Caco-2 (cell line): ENCODE measurements at places on chromosomes 4 and X.
A peak's percentile ranks its signal among the peaks of the same experiment; 100 is the strongest.

DNA sequence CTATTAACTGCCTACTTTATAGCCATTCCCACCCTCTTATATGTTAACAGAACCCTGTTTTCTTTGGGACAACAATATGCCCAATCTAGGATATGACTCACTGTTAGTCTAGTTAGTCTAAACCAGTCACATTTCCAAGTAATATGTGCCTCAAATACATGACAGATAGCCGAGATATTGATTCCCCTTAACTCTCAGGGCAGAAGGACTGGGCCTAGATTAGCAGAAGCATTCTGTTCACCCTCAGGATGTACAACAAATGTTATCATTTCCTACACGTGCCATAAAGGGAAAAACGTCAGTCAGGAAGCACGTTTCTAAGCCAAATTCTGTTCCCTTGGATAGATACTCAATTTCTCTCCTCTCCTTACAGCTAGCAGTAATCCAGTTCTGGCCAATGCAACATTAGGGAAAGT, 114.1 kb downstream of the SLC10A7 start:
- H3K36me3 ChIP-seq: no peaks in the 10 kb centered on the region
- H3K27ac ChIP-seq: no peak overlapping the region
- DNase-seq: no peak
- H3K27me3 ChIP-seq: no peaks in the 10 kb centered on the region
- H3K4me3 ChIP-seq: no peak overlapping the region

DNA sequence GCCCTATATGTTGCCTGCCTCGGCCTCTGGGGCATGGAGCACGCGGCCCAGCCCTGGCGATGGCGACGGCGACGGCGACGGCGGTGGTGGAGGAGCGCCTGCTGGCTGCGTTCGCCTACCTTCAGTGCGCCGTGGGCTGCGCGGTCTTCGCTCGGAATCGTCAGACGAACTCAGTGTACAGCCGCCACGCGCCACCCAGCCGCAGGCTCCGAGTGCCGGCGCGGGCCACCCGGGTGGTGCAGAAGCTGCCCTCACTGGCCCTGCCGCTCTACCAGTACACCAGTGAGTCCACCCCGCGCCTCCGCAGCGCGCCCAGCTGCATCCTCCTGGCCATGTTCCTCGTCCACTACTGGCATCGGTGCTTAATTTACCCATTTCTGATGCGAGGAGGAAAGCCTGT, 83.7 kb upstream of the F9 start:
- DNase-seq: no peak
- no peak overlapping the region for H3K4me3 ChIP-seq
- H3K4me1 ChIP-seq: no peaks in the 10 kb centered on the region

- no peaks in the 10 kb centered on the region for H3K27me3 ChIP-seq
- H3K36me3 ChIP-seq: no peaks in the 10 kb centered on the region
- no peaks in the 10 kb centered on the region for H3K4me1 ChIP-seq
These were observed 80.6 kb downstream of the PBDC1 start for GRCh38 chrX:76253432-76253831.

DNA sequence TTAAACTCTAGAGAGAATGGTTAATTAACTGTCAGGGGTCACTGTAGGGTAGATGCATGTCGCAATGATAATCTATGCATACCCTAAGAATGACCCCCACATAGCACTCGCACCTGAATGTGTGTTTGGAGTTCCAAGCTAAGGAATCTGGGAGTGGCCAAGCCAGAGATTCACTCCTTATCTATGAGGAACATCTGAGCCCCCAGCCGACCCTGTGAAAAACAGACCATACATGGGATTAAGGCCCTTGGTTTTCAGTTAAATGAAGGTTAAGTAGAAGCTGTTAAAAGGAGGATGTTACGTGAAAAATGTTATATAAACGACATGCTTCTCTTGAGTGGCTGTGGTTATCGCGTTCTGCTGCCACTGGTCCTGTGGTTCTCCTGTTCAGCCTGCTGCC, 147.2 kb downstream of the RELL1 start:
- H3K27ac ChIP-seq: peak overlapping the region; percentile 15
- no peaks in the 10 kb centered on the region for H3K27me3 ChIP-seq
- H3K36me3 ChIP-seq: no peaks in the 10 kb centered on the region
- H3K4me3 ChIP-seq: no peak overlapping the region
- peaks cover 72% of the 10 kb centered on the region for H3K4me1 ChIP-seq

- no peak overlapping the region for H3K27ac ChIP-seq
- no peak for DNase-seq
- H3K4me1 ChIP-seq: peaks cover 14% of the 10 kb centered on the region
- no peak overlapping the region for H3K4me3 ChIP-seq
- no peaks in the 10 kb centered on the region for H3K36me3 ChIP-seq
- H3K27me3 ChIP-seq: no peaks in the 10 kb centered on the region
These were observed 77.6 kb upstream of the ZNF518B start for GRCh38 chr4:10534820-10535219.

DNA sequence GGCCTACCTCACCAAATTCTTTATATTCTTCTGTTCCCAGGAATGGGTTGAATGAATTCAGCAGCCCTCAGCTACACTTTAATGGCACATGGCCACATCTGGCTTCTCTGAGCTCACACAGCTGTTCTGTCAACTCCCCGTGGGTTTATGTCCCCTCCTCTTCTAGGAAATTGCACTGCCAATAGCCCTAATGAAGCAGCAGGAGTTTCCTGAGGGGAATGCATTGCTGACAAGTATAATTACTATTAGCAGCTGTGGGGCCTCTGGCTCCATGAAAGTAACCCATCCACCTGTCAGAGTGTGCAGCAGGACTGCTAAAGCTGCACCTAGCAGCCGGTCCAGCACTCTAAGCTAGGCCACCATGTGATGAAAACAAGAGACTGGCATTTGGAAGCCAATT, 50.3 kb downstream of the FTHL17 start:
- H3K4me3 ChIP-seq: no peak overlapping the region
- no peaks in the 10 kb centered on the region for H3K36me3 ChIP-seq
- DNase-seq: no peak
- no peak overlapping the region for H3K27ac ChIP-seq
- H3K27me3 ChIP-seq: no peaks in the 10 kb centered on the region

- no peaks in the 10 kb centered on the region for H3K27me3 ChIP-seq
- H3K4me1 ChIP-seq: peaks cover 14% of the 10 kb centered on the region
- no peak overlapping the region for H3K27ac ChIP-seq
- no peak overlapping the region for H3K4me3 ChIP-seq
These were observed 113.9 kb downstream of the AGTR2 start for GRCh38 chrX:116284400-116284799.

DNA sequence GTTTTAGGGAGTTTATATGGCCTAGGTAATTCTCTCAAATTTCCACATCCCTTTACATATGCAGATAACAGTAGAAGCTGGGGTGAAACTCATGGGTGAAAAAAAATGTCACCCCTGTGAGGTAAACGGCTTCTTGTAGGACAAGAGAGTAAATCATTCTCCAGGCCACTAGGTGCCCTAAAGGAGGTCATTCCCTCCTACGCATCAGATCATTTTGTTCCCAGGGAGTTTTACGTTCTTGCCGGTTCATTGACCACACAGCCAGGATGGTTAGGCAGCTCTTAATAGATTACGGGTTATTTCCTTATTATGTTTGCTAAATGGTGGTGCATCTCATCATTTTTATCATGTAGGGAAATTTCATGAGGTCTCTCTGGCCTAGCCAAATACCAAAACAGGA, 225.8 kb upstream of the NOCT start:
- no peaks in the 10 kb centered on the region for H3K27me3 ChIP-seq
- H3K36me3 ChIP-seq: no peaks in the 10 kb centered on the region
- no peaks in the 10 kb centered on the region for H3K4me1 ChIP-seq
- DNase-seq: no peak
- H3K4me3 ChIP-seq: no peak overlapping the region

- no peaks in the 10 kb centered on the region for H3K36me3 ChIP-seq
- no peak for DNase-seq
- H3K4me1 ChIP-seq: no peaks in the 10 kb centered on the region
- H3K4me3 ChIP-seq: no peak overlapping the region
- no peak overlapping the region for H3K27ac ChIP-seq
These were observed 62.4 kb upstream of the WDFY3 start for GRCh38 chr4:85028910-85029309.

DNA sequence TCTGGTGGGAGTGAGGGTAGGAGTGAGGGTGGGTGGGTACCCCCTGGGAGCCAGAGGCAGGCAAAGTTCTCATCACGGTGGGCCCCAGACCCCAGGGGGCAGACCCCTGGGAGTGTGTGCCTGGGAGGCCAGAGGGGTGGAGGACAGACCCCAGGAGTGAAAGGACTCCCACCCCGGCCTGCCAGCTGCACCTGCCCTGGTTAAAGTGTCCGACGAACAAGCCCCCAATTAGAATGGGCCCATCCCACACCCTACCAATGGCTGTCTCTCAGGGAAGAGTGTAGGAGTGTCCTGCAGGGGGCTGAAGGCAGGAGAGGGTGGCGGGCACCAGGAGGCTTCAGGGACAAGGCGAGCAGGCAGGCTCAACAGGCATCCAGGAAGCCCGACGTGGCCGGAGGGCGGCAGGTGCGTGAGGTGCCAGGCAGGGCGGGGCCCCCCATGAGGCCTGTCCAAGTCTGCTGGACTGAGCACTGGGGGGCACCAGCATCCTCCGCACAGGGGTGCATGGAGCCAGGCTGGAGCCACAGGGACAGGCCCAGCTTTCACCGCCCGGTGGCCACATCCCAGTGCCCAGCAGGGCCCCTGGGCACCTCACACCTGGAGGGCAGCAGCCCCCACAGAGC, 8.7 kb downstream of the PDE6B start:
- no peaks in the 10 kb centered on the region for H3K36me3 ChIP-seq
- no peak overlapping the region for H3K27ac ChIP-seq
- no peaks in the 10 kb centered on the region for H3K27me3 ChIP-seq
- no peak overlapping the region for H3K4me3 ChIP-seq
- H3K4me1 ChIP-seq: no peaks in the 10 kb centered on the region

DNA sequence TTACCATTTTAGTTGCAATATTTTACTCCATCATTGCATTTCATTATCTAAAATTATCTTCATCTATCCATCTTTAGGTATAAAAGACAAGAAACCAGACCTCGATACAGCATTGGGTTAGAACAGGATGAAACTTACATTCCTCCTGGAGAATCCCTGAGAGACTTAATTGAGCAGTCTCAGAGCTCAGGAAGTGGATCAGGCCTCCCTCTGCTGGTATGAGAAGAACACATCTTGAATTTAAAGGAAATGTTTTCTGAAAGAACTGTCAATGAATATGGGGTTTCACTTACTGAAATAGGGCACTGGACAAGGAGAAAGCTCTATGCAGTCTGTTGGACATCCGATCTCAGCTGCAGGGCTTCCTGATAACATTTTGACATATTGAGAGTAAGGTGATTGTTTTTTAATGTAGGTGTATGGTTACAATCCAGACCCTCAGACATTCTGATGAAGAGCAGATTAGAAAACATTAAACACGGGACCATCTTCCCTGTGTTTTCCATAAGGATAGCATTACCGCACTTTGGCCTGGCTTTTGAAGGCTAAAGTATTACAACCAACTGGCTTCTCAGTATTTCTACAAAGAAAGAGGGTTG, 367.2 kb downstream of the BMPR1B start:
- H3K4me1 ChIP-seq: no peaks in the 10 kb centered on the region
- no peaks in the 10 kb centered on the region for H3K27me3 ChIP-seq
- H3K36me3 ChIP-seq: no peaks in the 10 kb centered on the region
- DNase-seq: no peak

GRCh38 chr4:161936625-161937550, 226.9 kb downstream of the FSTL5 start:
- H3K4me1 ChIP-seq: peaks cover 6% of the 10 kb centered on the region; the same call in 1 of the 2 replicates
- no peaks in the 10 kb centered on the region for H3K36me3 ChIP-seq

DNA sequence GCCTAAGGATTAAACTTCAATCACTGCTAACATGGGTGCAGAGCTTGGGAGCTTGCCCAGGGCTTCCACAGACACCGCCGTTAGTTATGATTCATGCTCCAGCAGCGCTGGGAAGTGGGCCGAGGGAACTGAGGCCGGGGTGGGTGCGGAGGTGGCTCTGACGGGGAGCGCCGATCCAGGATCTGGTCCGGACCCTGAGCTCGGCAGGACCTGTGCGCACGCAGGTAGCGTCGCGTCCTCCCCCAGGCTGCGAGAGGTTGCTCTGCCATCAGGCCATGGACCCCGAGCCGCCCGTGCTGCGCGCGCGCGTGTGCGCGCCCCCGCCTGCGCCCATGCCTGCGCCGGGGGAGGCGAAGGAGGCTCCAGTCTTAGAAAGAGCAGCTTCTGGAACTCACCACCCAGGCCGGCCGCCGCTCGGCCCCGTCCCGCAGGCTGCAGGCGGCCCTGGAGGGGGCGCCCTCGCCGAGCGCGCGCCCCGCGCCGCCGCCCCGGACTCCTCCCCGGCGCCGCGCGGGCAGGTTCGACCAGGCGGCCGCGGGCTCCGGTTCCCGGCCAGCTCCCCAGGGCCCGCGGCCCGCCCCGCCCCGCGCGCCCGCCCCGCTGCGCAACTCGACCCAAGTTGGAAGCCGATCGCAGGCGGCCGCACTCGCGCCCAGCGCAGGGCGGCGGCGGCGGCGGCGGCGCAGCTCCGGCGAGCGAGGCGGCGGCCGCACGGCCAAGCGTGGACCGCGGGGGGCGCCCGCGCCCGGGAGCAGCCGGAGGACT, 732 bp upstream of the ADRA2C start:
- peaks cover 5% of the 10 kb centered on the region; the same call in 1 of the 2 replicates for H3K4me1 ChIP-seq
- H3K27ac ChIP-seq: no peak overlapping the region
- H3K4me3 ChIP-seq: peak overlapping the region; percentile 30

DNA sequence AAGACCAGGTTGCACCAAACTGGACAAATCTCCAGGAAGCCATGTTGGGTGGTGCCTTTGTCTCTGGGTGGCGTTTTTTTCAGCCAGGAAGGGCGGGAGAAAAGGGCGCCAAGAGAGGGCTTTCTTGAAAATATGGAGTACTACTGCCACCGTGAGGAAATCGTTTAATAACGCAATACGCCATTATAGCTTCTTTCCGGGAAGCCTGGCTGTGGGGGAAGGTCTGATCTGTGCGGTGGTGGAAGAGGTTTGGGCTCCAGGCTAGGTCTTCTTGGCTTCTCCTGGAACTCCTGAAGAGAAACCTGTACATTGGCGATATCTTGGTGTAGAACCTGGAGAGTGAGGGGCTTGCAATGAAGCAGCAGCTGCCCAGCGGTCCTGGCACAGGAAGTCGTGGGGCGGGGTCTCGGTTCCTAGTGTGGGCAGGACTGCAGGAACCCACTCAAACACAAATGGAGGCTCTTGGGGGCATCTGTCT, 202.7 kb downstream of the OR13H1 start:
- no peaks in the 10 kb centered on the region for H3K27me3 ChIP-seq
- no peak overlapping the region for H3K27ac ChIP-seq
- H3K4me1 ChIP-seq: no peaks in the 10 kb centered on the region

DNA sequence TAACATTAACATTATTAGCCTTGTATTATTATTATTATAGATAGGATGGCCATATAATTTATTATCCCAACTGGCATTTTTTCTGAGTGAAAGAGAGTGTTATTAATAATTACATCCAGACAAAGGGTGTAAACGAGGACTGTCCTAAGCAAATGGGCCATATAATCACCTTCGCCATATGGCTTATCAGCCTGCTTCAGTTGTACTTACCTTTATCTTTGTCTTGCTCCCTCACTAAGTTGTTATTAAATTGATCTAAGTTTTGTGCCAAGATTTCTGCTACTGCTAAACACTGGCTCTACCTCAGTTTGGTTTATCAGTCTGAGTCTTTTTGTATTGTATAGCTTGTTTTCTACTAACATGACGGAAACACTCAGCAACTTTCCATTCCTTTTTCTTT, 76.9 kb downstream of the STIM2 start:
- no peak overlapping the region for H3K27ac ChIP-seq
- DNase-seq: no peak
- H3K4me1 ChIP-seq: peaks cover 16% of the 10 kb centered on the region
- no peaks in the 10 kb centered on the region for H3K36me3 ChIP-seq
- H3K4me3 ChIP-seq: no peak overlapping the region

GRCh38 chr4:184402740-184403383, 71.5 kb downstream of the IRF2 start:
- H3K36me3 ChIP-seq: no peaks in the 10 kb centered on the region
- H3K27me3 ChIP-seq: no peaks in the 10 kb centered on the region
- no peak for DNase-seq
- H3K4me3 ChIP-seq: no peak overlapping the region

GRCh38 chrX:10106806-10107205, 50.0 kb upstream of the CLCN4 start:
- no peak for DNase-seq
- H3K27ac ChIP-seq: no peak overlapping the region
- H3K4me1 ChIP-seq: peaks cover 1% of the 10 kb centered on the region
- H3K36me3 ChIP-seq: no peaks in the 10 kb centered on the region; the same call in 1 of the 2 replicates
